Activated CD8-positive, alpha-beta T cell treated with anti-CD3 and anti-CD28 coated beads for 36 hours (primary cell): ENCODE measurements at places on chromosomes 2 and 18. TPM values are rescaled to one million over a fixed set of nuclear protein-coding genes. Genes with fewer than 3 reads are reported as not detected.

The ARL4C gene
- total RNA-seq, result 44.8 TPM

The FZD7 gene
- total RNA-seq, result 0.65 TPM

The AQP12B gene
- not detected for total RNA-seq

The DRC1 gene
- not detected for total RNA-seq

The SLC14A1 gene
- total RNA-seq, result 3.1 TPM

The ACMSD gene
- total RNA-seq, result not detected

The C2orf74 gene
- 14.0 TPM for total RNA-seq

The OSBPL6 gene
- 2.5 TPM for total RNA-seq

DNA sequence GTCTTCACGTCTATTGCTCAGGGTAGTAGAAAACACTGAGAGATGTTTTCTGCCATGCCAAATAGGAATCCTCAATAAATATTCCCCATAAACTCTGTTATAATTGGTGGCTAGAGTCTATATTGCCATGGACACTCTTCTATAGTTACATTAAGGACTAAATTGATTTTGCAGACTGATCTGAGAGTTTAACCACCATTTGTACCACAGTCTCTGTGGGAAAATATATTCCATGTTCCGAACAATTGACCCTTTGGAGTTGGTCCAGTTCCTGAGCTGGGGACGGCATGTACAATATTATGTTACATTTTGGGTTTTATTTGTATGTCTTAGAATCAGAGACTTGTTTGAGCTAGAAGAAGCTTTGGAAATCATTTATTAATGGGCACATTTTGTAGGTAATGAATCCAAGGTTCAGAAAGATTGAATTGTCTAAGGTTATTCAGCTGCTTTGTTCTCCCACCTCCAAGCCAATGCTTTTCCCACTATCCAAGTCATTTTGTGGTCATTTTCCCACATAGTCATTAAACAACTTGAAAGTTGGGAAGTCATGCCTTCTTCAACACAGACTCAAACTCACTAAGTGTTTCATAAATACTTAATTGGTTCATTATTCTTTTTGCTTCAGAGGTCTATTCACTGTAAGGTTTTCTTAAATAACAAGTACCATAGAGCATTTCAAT, 5.1 kb upstream of the PPP1CB start:
- no peak for DNase-seq

DNA sequence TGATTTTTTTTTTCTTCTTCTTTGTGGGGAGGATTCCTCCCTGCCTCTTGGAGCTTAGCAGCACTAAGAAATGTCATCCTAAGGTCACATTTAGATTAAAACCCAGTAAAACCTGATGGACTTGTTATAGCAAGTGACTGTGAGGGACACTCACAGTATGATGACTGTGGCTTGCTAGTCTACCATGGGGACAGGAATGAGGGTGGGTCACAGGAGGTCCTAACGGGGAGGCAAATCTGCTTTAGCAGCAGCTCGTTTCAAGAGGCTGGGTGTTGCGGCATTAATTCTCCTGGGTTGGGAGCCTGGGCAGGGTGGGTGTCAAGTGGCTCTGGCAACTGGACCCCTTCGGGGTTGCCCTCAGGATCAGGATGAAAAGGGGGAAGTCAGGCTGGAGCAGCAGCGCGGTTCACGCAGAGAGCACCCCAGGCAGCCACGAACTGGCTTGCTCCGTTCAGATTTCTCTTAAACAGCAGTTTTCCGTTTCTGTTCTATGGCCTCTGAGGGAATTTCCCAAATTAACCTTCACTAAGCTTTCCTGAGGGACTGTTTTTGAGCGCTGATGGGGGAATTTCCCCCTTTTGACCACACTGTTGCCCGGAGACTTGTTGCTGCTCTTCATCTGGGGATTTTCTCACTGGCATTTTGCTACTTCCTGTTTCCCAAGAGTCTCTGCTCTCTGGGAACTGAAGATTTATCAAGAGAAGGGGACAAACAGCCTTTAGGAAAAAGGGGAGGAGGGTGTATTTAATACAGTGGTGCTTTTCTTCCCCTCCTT, 59.8 kb upstream of the PELI1 start:
- peak; percentile 63 for DNase-seq

- no peak for DNase-seq
Observed at GRCh38 chr2:26483957-26484565, 6.1 kb upstream of the OTOF start.

- DNase-seq, result no peak
Observed at GRCh38 chr2:137706786-137707613, 257.3 kb upstream of the HNMT start.

- DNase-seq, result no peak
Observed at GRCh38 chr2:69428981-69429380, 8.3 kb downstream of the NFU1 start.

DNA sequence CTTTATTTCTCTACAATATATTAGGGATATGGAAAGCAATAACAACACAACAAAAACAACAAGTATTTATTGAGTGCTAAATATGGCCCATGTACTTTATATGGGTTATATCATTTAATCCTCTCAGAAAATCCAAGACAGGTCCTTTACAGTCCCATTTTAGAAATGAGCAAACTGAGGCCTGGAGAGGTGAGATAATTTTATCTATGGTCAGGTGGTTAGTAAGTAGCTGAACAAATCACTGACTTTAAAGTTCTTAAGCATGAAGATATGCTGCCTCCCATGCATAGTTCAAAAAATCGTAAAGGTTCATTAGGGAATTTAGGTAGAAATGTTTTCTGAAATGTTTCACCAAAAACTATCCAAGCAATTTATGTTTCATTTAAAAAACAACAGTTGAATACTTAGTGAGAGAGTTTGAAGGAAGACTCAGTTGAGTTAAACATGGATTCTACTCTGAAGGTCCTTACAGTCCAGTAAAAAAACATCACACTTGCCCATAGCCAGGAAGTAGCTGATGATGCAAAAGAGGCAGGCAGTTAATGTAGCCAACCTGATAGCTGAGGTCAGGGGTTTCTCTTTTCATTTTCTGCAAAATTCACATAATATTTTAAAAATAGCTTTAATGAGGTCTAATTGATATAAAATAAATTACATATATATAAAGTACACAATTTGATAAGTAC, 7.6 kb upstream of the NFE2L2 start:
- DNase-seq, result no peak

- DNase-seq, result no peak
Observed at GRCh38 chr2:239719791-239720360, 305.3 kb downstream of the NDUFA10 start.

DNA sequence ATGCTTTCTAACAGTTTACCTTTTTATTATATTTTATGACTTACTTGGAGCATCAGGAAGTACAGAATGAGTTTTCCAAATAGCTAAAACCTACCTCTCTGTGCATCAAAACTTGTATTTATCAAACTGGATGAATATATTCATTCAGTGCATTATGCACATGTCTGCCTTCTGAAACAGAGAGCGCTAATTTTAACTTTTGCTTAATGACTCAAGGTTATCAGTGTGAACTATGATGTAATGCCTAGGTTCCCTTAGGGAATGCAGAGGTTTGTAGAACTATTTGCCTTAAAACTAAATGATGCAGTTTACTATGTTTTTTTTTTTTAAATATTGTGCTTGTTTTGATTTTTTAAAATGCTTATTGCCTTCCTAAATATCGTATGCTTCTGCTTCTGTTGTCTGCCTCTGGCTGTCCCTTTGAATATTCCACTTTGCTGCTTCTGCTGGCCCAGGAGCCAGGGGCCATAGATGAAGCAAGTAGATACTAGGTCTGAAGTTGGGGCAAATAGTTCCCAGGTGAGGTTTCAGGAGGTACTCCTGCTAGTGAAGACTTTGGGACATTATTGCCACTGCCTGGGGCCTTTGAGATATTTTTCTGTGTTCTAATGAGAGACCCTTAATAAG, 16.5 kb downstream of the TMEM178A start:
- no peak for DNase-seq

DNA sequence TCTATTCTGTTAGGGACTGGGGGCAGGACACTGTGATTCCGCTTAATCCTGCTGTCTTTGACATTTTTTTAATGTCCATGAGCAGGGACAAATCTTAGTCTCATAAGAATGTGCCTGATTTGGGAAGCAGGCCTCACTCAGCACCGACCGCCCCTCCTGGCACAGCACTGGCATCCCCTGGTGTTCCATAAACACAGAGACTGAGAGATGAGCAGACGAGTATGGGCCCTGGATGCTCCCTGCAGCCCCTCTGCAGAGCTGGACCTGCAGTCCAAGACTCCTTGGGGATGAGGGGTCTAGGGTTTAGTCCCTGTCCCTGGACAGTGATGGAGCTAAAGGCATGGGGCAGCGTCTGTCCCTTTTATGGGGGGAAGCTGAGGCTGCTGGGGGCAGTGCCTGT, 81.6 kb downstream of the NDUFA10 start:
- no peak for DNase-seq

DNA sequence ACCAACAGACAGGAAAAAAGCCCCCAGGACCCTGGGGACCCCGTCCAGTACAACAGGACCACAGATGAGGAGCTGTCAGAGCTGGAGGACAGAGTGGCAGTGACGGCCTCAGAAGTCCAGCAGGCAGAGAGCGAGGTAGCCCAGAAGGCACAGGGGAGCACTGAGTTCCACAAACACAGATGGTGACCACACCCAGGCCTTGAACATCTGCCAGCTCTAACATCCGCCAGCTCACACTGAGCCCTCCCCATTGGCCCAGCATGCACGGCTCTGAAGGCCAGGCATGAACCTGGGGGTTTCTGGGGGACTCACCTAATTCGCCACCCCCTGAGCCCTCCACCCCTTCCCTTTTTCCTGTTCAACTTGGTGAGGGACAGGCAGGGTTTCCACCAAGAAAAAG, 25.6 kb upstream of the PRLH start:
- no peak for DNase-seq

DNA sequence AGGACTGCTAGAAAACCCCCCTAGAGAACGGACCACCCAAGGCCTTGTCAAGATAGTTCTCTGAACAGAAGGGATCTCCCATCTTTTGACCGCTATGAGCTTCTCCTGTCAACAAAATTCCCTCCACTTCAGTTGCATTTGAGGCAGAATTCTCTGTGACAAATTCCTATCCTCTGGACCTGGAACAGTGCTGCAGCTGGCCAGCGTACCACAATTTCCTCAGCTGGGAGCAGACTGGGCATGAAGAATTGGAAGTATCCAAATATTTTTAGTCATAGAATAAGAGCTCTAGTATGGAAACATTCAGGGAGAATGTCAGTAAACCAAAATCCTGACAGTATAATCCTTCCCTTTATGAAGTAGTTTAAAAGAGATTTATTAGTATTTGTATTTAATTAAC, 147.1 kb upstream of the BOD1L2 start:
- no peak for DNase-seq

GRCh38 chr2:43218155-43218701, 8.2 kb downstream of the ZFP36L2 start:
- no peak for DNase-seq

DNA sequence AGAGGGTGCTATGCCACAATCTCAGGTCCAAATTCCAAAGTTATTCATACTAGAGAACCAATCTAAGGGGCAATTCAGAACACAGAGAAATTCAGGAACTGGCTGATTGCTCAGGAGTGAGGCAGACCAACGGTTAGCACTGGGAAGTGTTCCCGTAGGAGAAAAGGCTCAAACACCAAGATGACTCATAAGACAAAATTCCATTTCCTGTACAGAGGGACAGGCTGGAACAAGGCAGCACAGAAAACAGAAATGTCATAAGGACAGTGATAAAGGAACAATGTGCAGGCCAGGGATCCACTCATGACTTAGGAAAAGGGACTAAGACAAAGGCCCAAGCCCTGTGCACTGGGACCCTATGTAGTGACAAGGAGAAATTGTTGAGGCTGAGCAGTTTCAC, 54.2 kb downstream of the PDE1A start:
- no peak for DNase-seq

DNA sequence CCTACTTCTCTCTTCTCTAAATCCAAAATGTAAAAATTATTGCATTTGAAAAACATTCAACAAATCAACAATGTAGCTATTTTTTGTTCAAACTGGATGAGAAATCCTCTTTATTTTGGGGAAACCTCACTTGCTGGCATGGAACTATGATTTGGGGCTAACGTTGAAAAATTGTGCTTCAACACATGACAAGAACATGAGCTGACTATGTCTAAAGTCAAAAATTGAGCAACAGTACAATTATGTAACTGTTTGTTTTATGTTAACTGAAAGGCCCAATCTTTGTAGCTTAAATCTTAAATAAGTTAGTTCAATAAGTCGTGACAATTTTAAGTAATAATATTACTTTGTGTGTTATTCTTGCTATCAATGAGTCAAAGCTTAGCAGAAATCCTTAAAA, 67.3 kb downstream of the TMEFF2 start:
- DNase-seq, result no peak

DNA sequence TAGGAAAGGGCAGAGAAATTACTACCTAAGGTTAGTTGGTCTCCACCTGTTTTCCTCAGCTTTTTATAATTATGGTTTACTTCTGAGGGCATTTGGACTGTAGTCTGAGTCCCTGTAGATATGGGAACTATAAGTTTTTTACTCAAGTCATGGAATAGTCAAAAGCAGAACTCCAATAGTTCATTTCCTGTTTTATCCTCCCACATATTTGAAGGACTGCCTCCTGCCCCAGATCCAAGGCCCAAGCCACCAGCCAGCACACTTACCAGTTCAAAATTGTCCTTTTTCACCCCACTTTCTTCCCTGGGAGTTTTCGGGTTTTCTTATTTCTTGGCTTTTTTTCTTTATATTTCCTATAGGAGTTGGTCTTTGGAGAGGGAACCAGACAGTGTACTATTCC, 164.1 kb downstream of the MBD5 start:
- DNase-seq, result no peak

DNA sequence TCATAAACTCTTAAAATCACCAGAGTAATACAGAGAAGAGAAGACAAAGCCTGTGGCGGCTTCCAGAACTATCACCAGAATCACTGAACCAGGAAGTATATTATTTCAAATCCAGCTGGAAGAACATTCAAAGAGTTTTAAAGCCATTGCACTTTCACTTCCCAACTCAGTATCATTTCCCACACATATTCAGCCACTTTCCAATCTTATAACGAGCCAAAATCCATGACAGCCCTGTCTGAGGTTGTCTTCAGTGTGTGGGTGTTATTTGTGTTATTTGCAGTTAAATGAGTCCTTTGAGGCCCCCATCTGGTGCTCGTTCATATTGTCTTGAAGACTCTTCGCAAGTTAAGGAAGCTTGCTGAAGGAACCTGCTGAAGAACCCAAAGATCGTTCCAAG, 559.9 kb downstream of the TSN start:
- no peak for DNase-seq

DNA sequence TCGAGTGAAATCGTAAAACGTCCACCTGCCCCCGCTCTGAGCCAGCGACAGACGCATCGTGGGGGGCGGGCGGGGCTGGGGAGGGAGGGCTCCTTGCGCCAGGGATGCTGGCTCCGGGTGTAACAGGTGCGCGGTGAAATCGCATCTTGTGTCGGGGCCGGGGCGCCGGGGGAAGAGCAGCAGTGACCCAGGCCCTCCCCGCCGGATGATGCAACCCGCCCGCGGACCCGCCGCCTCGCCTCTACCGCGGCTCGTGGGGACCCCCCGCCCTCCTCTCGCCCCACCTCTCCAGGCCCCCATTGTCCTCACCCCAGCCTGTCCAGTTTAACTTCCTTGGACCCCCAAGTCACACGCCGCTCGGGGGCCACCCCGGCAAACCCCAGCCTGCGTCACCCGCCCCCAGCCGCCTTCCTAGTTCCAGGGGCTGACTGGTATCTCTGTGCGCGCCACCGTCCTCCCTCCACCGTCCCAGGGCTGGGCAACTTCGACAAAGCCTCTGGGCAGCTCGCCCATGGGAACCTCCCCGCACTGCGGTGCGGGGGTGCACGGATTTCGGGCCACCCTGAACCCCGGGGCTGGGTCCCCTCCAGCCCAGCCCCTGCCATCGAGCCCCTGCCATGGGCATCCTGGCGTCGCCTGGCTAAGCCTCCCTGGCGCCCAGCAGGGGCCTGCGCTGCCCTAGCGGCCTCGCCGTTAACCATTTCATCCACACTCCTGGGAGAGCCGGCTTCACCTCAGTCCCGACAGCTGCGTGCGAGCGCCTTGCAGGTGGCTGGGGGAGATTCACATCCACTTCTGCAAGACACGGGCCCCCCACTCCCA, 799 bp upstream of the KIF1A start:
- peak; percentile 74 for DNase-seq
